ENCODE measurements at places on chromosomes 5 and 9. TPM values are rescaled to one million over a fixed set of nuclear protein-coding genes. Genes with fewer than 3 reads are reported as not detected.

Gene BARHL1
- total RNA-seq: not detected

Gene DMRT2
- not detected for total RNA-seq

Gene SV2C
- not detected for total RNA-seq

Gene CFAP77
- not detected for total RNA-seq

Gene ZNF608
- 12.5 TPM for total RNA-seq

Gene PCDHB13
- under 0.01 TPM for total RNA-seq
